Glutamatergic neuron (in vitro differentiated cells): ENCODE measurements at places on chromosomes 11 and 22.

GRCh38 chr11:131756479-131757110 is 386.2 kb downstream of the NTM start:
- no peak for DNase-seq

DNA sequence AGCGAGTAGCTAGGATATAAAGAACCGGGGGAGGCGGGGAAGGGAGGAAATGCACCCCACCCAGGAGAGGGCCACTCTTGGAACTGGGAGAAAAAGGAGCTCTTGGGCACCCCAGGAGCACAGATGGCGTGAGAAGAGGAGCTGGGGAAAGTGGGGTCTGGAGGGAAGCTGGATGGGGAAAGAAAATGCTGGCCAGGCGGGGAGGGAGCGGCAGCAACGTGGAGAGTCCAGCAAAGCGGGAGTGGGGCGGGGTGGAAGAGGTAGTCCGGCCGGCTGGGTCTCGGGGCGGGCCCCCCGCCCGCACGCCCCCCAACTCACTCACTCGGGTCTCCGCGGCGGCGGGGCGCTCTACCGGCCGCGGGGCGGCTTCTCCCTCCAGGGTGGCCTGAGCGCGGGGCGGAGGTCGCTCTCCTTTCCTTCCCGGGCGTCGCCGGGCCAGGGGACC is 522 bp downstream of the TOB2 start:
- DNase-seq = no peak

DNA sequence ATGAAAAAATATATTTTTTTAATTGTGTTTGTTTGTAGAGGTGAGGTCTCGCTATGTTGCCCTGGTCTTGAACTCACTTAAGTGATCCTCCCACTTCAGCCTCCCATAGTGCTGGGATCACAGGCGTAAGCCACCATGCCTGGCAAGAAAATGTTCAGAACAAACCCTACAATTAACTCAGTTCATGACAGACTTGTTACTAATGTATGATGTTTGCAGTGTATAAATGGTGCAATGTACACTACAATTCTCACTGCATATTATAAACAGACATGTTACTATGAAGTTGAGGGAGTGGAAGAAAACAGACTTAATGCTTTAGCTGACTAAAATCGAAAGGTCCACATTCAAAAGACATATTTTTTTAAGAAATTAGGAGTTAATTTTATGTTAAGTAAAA is 59.0 kb downstream of the SIK3 start:
- no peak for DNase-seq

- DNase-seq = no peak
Measured at GRCh38 chr11:55949330-55949729, 13.1 kb upstream of the OR5I1 start.

DNA sequence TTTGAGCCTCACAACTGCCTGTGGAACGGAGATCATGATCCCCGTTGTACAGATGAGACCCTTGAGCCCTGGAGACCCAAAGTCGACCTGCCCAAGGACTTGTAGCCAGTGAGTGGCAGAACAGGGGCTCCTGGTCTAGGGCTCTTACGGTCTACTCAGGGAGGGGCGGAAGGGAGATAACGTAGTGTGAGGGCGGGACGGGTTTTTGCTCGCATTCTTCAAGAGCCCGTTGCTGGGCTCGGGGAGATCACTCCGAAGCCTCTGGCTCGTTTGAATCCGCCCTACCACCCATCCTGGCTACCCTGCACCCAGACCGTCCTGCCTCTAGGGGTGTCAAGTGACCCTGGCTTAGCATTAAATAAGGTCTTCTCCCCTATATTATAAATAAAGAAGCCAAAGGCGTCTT is 639 bp downstream of the CRY2 start:
- peak; percentile 28 for DNase-seq

- DNase-seq = no peak
Measured at GRCh38 chr11:96141626-96142025, 201.4 kb downstream of the MAML2 start.

- no peak for DNase-seq
Measured at GRCh38 chr11:43686207-43686606, 5.7 kb downstream of the HSD17B12 start.

DNA sequence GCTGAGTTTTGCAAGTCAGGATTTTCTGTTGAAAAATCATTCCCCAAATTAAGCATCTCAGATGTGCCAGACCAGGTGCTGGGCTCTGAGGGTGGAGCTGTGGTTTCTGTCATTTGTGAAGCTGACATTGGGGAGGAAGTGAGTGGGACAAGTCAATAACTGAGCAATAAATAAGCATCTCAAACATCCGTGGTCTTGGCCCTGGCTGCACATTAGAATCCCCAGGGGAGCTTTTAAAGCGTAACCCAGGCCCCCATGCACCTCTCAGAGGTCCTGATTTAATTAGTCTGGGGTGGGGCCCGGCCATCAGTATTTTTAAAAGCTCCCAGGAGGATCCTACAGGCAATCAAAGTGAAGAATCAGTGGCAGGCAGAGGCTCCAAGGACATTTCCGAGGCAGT is 420.0 kb downstream of the MN1 start:
- peak; percentile 55 for DNase-seq

- DNase-seq = no peak
Measured at GRCh38 chr11:44319552-44320288, 9.8 kb upstream of the ALX4 start.

- no peak for DNase-seq
Measured at GRCh38 chr11:68044898-68045351, 6.1 kb downstream of the TCIRG1 start.

- DNase-seq = no peak
Measured at GRCh38 chr11:105100206-105100605, 39.4 kb downstream of the CARD18 start.

GRCh38 chr11:125157118-125157733 is 7.3 kb upstream of the PKNOX2 start:
- no peak for DNase-seq

DNA sequence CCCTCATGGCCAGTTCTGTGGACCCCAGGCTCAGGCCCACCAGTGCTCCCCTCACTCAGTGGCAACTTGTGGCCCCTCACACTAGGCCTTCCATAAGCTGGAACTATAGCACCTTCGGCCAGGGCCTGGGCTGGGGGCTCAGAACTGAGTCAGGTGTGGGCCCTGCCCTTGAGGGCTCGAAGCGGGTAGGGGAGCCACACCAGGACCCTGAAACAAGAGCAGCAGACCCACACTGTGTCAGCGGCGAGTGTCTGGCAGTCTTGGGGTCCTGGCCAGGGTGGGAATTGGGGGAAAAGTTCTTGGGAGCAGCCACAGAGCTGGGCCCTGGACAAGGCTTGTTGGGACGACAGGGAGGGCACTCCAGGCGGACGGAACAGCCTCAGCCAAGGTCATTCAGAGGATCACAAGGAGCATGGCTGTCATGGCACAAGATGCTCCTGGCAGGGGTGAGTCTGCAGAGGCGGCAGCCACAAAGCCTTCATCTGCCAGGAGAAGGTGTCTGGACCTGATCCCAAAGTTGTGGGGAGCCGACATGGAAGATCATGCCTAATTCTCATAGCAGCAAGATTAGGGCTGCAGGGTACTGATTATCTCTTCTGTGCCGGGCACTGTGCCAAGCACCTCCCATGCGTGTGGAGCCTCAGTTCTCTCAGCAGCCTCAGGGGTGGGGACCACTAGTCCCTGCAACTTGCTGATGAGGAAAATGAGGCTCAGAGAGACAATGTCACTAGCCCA is 50.7 kb downstream of the SHISAL1 start:
- DNase-seq = no peak

DNA sequence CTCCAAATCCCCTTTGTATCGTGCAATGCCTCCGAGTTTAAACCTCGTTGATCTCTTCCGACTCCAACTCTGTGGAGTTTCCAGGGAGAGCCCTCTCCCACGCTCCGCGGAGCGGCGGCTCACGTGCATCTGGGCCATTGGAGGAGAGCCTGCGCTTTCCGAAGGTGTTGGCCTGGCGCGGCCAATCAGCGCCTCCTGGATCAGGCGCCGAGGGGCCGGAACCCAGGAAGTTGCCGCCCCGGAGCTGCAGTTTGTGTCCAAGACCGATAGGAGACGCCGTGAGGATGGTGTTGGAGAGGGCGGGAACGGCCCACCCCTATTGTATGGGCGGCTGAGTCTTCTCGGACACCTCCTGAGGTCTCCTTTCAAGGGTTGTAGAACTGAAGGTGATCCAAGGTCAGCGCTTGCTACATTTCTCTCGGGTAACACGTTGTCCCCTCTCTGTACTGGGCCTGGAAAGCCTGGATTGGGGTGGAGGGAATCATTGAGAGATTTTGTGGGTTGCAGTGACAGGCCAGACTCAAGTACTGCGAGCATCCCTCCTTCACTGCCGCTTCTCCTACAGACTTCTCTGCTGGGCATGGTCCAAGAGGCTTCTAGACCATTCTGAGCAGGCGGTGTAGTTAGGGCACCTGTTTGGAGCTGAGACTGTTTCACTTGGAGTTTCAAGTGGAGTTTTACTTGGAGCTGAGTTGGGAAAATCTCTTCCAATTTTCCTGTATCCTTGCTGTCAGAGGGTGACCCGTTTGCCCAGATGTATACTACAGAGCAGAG is 1.7 kb downstream of the ADAMTS15 start:
- peak; percentile 70 for DNase-seq

GRCh38 chr11:43547889-43548381 is 132.6 kb upstream of the HSD17B12 start:
- DNase-seq = peak; percentile 57

DNA sequence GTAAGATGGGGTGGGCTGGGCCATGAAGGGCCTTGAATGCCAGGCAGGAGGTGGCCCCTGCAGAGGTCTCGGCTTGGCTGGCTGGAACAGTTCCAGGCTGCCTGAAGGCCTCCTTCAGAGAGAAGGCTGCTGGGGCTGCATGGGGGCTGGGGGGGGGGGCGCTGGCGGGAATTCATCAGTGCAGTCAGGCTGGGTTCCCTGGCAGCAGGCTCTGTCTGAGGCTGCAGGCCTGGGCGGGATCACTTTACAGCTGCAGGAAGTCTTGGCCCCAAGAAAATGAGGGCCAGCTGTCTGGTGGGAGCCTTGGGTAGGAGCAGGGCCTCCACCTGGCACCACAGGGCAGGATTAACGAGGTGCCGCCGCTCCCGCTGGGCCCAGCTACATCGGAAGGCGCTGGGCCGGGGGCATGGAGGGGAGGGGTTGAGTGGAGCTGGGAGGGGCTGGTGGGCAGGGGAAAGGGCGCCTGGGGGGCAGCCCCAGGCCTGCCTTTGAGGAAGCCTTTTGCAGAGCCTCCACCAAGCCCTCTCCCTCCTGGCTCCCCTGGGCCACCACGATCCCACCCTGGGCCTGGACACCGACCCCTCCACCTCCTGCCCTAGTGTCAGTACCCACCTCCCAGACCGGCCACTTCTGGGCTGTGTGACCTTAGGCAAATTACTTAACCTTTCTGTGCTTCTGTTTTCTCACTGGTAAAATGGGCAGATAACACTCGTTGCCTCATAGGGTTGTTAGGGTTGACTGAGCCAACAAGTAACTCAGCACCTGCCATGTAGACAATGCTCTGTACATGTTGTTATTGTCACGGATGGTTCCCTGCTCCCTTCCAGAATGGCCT is 31.0 kb upstream of the HMOX1 start:
- DNase-seq = no peak

DNA sequence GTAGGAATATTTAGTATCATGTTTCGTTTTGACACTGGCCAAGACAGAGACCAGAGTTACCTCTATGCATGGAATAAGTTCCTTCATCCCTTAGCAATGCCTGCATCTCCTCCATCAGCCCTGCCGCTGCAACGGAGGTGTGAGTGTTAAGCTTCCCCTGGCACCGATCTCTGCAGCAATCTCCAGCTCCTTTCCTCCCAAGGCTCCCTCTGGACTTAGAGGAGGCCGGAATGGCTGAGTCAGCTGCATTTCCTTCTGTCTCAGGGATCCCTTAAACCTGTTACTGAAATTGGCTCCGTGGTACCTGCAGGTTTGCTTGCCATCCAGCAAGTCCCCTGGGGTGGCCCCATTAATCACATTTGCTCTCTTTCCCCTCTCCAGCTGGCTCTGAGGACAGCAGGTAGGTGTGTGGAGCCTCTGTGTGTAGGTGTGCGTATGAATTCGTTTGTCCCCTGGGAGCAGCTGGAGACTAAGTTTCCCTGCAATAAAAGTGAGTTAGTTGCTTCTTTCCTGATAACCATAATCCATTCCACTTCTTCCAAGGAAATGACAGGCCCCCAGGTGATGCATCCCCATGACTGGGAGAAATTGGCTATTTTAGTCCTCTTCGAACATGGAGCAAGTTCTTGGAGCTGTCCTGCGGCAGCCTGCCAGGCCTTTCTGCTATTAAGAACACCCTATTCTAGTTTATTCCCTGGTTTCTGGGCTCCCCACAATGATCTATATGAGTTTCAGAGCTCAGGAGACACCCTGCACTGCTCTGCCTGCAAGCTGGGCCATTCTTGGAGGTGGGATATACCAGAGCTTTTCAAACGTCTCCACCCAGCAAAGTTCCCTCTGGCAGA is 457.2 kb upstream of the CADM1 start:
- DNase-seq = peak; percentile 32

DNA sequence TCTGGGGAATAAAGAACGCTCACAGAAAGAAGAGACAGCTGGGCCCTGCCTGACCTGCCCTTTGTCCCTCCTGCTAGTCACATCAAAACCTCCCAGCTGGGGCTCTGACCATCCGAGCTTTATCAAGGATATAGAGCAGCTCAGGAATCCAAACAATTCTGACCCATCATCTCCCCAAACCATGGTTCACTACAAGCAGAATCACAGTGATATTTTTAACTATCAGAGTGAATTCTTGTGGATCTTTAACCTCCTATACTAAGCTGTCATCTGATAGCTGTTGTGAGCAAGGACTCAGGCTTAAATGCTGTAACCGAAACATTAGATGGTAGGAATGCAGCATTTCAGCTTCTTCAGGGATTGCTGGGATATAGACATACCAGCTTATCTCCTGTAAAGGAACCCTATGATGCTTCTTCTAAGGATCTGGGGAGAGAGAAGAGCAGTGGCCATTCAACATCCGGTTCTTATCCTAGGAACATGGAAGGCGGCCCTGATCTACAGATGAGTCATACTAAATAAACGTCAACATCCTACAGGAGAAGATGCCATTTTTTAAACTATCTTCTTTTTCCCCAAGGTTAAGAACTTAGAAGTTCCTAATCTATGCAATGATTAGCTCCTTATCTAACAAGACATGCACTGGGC is 84.7 kb upstream of the AKIP1 start:
- DNase-seq = peak; percentile 60

GRCh38 chr22:29704528-29705285 is 15.1 kb upstream of the CABP7 start:
- DNase-seq = no peak

- DNase-seq = no peak
Measured at GRCh38 chr11:27381238-27381666, 18.2 kb upstream of the CCDC34 start.

GRCh38 chr11:129374993-129375750 is 476 bp upstream of the BARX2 start:
- DNase-seq = peak; percentile 37

DNA sequence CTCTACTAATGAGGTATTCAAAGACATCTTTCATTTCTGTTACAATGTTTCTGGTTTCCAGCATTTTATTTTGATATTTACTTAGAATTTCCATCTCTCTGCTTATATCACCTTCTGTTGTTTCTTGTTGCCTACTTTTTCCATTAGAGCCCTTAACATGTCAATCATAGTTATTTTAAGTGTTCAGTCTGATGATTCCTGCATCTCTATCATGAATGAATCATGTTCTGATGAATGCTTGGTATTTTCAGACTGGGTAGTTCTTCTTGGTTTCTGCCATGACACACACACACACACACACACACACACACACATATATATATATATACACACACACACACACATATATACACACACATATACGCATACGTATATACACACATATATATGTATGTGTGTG is 486.4 kb upstream of the ISX start:
- DNase-seq = no peak

GRCh38 chr22:48528221-48528915 is 1299.3 kb downstream of the BRD1 start:
- DNase-seq = no peak

GRCh38 chr11:126391970-126392632 is 36.6 kb downstream of the ST3GAL4 start:
- DNase-seq = no peak

- no peak for DNase-seq
Measured at GRCh38 chr22:40473703-40474102, 103.3 kb downstream of the SGSM3 start.
